Left kidney (tissue), 8 donors: ENCODE measurements at places on chromosomes 3 and 15. TPM values are rescaled to one million over a fixed set of nuclear protein-coding genes. Genes with fewer than 3 reads are reported as not detected.

Gene HGD
- polyA plus RNA-seq = 97.3 TPM

DNA sequence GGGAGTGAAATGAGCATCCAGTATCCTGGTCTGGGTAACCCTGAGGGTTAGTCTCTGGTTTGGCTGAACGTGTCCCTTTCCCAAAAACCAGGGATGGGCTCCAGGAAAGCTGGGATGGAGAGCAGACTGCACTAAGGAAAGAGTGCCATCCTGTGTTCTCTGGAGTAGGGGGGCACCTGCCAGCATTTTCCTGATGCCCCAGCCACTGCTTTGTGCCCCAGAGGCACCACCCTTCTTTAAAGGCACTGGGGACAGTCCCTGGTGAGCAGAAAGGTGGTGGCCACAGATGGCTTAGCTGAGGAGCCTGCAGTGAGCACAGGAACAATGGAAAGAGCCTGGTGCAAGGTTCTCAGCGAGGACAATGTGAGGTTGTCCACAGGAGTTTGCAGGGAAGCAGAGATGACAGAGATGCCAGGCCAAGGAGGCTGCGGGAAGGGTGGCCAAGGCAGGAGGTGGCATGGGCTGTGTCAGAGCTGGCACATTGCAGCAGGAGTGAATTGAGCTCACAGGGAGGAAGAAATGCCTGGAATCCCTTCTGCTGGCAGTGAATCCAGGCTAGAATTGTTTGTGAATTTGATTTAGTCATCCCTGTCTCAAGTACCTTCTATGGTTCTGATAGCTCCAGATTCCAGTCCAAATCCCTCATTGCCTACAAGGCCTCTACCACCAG is 39.9 kb downstream of the AMOTL2 start:
- no peak for DNase-seq

- no peak for DNase-seq
Measured at GRCh38 chr3:95453242-95453641, 1361.2 kb upstream of the EPHA6 start.

DNA sequence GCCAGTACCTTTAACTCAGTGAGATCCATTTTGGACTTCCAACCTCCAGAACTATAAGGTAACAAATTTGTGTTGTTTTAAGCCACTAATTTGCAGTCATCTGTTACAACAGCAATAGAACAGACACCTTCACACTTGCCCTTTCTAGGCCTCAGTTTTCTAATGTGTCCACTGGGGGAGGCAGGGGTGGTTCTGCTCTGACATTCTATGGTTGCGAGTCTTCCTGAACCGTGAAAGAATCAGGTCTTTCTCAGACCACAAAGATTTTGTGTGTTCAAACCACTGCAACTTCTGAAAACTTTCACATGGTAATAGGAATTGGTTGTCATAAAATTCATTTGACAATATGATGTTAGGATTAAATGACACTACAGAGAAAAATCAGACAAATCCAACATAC is 26.8 kb upstream of the CSTA start:
- DNase-seq = no peak

DNA sequence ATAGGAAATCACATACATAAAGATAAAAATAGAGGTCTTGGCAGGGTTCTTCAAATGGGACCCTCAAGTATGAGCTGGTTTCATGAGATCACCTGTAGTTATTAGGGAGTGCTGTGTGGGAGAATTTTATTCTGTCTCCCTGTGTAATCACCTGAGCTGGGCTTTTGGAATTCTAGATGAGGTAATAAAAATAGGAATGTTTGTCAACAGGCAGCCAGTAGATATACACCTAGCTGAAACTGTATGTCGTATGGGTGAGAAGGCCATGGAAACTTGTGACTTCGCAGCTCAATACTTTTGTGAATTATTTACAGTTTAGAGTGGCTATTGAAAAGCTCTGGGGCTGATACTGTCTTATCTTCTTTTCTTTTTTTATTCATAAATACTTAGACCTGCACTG is 40.5 kb upstream of the PLCL2 start:
- DNase-seq = no peak
